CD4-positive, CD25-positive, alpha-beta regulatory T cell (primary cell): ENCODE measurements at places on chromosomes 2 and 18. TPM values are rescaled to one million over a fixed set of nuclear protein-coding genes. Genes with fewer than 3 reads are reported as not detected.

DNA sequence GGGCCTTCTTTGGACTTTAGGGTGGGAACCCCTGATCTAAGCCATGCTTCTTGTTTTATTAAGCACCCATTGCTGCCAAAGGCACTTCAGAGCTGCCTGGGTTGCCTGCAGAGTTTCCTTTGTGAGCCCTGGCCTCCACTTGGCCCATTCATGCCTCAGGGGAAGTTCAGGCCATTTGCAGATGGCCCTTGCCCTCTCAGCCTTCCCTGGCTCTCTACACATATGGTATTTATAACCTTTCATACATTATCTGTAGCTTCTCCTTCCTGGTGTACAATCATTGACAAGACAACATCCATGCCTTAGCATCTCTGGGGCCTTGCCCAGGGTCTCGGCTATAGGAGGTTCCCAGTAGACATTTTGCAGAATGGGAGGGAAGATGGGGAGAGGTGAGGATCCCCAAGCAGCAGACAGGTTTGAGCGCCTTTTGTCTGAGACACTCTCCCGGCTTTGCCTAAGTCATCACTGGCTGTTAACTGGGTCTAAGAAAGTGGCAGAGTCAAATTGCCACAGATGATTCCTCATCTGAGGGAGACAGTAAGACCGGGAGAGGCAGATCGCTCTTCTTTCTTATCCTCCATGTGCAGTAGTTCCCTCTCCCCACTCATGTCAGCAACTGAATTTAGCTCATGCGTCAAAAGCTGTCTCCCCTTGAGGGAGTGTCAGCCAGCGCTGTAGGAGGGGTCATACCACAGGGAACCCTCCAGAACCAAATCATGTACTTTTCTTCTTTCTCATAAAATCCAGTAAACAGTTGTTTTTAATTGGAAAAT lies 2.7 kb downstream of the EHD3 start:
- H3K27ac ChIP-seq = no peak overlapping the region
- peaks cover 12% of the 10 kb centered on the region for H3K4me1 ChIP-seq

The CROCC2 gene
- polyA plus RNA-seq = not detected

The ERFE gene
- not detected for polyA plus RNA-seq

The HOXD10 gene
- not detected for polyA plus RNA-seq

The LOXHD1 gene
- not detected for polyA plus RNA-seq
